ENCODE measurements at places on chromosomes 2 and 18.

DNA sequence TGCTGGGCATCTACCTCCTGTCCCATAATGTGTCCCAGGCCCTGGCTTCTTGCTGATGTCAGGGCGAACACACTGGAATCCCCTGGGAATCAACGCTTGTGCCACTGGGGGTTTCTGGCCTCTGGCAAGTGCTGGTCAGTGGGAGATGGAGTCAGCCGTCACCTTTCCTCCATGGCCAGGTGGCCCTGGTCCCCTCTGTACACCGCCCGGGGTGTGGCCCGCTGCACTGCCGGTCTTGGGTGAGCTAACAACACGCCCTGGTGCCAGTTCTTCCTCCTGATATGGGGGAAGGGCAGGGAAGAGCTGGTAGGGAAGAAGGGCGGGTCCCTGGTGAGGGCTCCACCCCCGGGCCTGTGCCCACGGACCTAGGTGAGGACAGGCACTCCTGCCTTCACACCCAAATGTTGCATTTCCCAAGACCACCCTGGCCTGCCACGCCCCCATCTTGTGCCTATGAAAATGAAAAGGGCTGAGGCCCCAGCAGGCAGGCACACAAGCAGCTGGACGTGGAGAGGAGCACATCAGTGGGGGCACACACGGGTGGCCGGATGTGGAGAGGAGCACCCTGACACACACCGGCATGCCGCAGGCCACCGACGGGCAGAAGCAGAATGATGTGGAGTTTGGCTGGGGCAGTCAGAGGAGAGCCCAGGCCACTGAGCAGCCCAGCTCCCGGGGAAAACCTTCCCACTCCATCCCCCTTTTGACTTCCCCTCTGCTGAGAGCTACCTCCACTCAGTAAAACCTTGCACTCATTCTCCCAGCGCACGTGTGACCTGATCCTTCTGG, 140.5 kb downstream of the ASB1 start:
- DNase-seq, result no peak

DNA sequence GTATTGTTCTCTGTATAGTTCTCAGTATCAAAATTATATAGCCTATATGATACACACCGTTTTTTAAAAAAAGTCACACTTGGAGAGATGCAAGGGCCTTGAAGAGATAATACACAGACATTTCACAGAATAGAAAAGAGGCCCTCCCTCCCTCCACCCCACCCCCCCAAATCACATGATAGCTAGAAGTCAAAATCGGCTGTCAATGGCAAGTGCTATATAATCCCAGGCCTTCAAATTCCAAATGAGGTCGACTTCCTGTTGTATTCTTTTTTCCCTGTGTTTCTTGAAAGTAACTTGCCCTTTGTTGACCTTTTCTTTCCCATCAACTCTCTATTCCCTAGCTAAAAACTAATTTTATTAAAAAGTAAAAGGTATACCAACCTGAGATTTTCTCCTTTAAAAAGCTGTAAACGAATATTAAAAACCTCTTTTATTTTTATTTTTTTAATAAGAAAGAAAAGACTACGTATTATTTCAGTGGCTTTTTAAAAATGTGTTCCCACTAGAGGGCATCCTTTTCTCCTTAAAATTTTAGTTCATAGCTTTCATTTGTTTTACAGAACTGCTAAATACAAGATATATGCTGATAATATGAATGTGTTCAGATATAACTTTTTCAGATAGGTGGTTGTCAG, 46.6 kb downstream of the KCMF1 start:
- no peak for DNase-seq

GRCh38 chr2:11367170-11367730, 22.8 kb upstream of the ROCK2 start:
- no peak for DNase-seq

DNA sequence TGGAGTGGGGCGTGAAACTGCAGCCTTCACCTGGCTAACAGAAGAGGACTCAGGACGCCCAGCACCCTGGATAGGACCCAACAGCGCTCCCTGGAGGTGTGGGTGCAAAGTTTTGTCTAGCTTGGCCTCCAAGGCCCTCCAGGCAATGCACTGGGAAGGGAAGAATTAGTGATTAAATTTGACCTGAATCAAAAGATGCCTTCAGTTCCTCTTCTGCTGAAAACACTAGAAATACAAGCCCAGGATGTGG, 779 bp upstream of the TRIB2 start:
- peak; percentile 38 for DNase-seq

GRCh38 chr2:100784681-100785080, 35.3 kb upstream of the NPAS2 start:
- no peak for DNase-seq

- peak; percentile 16 for DNase-seq
Measured at GRCh38 chr2:240598311-240598911, 11.9 kb downstream of the CAPN10 start.

GRCh38 chr2:224104668-224105386, 65.7 kb upstream of the SERPINE2 start:
- no peak for DNase-seq

DNA sequence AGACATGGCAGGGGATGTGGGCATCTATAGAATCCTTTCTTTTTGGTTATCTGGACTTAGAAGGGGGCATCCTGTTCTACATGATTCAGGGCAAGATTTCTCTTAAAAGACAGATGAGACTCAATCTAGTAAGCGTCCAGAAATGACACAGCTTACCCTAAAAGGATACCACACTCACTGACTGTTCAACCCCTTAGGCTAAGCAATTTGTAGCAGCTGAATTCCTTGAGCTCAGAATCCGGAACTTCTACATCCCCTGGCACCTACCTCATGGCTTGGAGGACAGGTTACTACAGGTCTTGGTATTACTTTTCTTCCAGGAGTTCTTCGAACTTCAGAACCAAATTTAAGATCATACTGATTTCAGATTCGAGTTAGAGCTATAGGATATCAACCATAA, 138.4 kb downstream of the LAMA3 start:
- DNase-seq, result no peak

GRCh38 chr2:215019521-215020145, 118.8 kb downstream of the ABCA12 start:
- no peak for DNase-seq

DNA sequence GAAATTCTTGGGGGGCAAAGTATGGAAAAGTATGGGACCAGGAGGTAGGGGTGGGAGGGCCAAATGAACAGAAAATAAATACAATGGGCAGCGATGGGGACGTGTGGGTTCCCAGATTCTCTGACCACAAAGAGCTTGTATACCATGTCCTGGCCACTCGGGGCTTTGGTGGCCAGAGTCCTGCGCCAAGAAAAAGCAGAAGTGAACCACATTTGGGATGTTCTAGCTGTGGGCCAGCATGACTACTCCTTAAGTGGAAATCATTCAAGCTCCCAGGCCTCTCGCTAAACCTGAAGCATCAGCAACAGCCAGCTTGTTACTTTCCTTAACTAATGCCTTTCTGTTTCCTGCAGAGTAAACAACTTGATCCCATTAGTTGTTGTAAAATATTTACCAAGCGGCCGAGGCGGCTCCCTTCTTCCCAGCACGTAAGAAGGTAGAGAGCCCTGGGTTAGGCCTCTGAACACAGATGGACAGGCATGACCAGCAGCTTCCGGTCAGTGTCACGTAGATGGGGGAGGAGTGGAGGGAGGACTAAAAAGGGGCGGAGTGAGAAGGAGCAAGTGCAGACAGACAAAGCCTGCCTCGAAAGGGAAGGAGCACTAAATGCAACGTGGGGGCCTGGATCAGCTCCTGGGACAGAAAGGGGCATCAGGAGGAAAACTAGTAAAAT, 88.2 kb downstream of the GALNT14 start:
- DNase-seq, result no peak

DNA sequence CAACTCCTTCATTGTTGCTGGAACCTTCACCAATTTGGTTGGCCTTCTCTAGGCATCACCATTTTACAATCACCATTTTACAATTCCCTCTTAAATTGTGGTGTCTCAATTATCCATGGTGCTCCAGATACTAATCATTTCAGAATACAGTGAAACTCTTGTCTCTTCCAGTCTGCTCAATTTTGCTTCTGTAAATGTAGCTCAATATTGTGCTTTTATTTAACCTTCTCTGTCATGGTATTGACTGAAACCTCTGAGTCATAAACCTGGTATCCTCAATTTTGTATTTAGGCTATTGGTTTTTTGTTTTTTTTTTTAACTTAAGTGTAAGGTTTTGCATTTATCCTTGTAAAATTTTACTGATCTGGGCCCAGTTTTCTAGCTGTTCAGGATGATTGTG, 16.1 kb downstream of the STRADB start:
- no peak for DNase-seq

DNA sequence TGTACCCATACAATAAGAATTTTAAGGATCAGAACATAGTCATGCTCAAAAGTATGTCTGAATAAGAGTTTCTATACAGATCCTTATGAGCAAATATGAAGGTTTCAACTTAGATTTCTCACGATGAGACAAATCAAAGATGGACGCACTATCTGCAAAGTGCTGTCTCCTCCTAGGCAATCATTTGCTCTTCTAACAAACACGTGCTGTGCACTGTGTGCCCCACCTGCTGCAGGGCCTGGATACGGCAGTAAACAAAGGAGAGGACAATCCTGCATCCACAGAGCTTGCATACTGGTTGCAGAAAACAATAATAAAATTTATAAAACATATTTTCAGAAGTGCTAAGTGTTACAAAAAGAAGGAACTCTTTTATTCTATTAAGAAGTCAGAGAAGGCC, 39.9 kb upstream of the KIDINS220 start:
- no peak for DNase-seq

DNA sequence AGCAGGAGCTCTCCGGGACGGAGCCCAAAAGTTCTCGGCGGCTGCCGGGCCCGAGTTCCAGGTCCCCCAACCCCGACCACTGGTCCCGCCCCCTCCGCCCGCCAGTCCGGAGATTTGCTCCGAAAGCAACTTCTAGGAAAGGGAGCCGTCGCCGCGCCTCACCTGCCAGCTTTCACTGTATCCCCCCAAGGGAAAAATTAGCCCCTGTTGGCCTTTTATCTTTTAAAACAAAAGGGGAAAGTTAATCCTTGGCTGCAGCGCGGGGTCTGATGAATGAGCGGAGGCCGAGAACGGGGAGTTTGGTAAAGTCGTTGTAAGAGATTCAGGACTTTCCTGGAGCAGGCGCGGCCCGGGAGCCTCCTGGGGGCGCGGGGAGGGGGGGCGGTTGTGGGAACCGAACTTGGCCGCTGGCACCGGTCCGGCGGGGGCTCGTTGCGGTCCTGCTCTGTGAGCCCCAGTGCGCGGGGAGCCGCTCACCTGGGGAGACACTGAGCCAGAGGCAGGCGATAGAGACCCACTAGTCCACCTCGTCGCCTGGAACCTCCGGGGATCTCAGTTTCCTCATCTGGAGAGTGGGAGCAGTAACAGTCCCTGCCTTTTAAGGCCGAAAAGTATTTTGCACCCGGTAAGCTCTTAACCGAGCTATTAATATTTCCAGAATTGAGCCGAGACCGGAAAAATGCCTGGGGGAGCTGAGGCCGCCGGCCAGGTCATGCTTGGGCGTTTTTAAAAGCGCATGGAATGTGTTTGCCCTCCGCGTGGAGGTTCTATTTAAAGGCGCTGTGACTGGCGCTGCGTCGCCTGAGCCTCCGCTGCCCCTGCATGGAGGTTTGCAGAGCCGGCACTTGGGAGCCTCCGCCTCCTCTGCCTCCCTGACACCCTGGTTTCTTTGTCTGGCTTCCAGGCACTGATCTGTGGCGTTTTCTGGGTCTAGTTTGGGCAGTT, 1.1 kb downstream of the EFHD1 start:
- DNase-seq, result no peak

DNA sequence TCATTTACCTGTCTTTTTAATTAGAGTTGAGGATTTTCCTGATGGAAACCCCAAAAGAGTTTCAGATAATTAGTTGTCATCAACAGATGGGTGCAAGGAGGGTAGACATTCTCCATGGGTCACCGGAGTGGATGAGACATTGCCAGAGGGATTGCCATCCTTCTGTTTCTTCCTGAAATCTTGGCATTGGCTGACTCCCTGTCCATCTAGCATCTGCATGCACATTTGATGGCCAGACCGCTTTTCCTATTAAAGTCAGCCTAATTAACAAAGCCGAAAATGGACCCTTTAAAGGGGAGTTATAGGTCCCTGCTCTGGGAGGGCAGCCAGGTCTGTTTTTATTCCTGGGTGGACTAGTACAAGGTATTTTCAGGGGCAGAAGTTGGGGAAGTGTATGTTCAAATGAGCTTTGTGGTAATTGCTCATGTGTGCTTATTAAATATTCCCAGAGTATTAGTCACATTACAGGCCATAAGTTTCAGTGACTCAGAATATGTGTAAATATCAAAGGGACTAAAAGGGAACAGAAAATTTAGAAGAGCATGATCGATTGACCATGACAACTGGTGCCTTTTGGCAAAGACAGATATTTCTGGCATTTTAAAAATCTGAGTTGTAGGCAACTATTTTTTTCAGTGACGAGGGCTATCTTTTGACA, 209.8 kb downstream of the PHLPP1 start:
- DNase-seq, result no peak

- DNase-seq, result no peak
Measured at GRCh38 chr2:220445429-220446105, 818.1 kb downstream of the SLC4A3 start.

DNA sequence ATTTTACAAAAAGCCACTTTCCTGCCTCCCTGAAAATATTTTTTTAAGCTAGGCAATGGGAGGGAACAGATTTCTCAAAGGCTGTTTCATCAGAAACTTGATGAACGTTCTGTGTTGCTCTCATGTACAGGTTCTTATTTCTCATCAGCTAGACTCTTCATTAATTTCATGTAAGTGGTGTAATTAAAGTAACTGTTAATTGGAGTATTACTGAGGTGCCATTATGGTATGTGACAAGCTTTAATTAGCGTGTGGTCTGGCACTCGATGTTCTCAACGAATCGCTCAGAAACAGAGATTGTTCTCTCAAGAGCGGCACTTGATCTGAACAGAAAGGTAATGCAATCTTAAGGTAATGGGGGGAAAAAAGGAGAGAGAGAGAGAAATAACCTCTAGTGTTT, 81.9 kb upstream of the MYCN start:
- DNase-seq, result no peak

- DNase-seq, result no peak
Measured at GRCh38 chr2:85088921-85089320, 44.3 kb upstream of the TCF7L1 start.

GRCh38 chr2:225025917-225026571, 16.2 kb downstream of the DOCK10 start:
- no peak for DNase-seq

DNA sequence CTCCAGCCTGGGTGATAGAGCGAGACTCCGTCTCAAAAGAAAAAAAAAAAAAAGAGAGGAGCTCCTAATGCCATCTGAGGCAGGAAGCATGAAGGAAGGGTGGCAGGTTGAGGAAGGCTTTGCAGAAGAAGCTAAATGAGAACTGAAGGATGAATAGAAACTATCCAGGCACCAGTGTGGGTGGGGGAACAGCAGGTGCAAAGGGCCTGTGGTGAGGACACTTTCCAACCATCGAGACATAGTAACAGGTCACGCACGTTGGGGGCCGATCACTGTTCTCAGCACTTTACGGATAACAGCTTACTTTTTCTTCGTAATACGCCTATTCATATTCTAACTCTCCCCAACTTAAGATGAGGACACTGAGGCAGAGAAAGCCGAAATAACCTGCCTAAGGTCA, 58.4 kb downstream of the NGEF start:
- DNase-seq, result no peak

GRCh38 chr2:239268549-239268948, 132.3 kb downstream of the HDAC4 start:
- no peak for DNase-seq

All from mesothelial cell of epicardium (in vitro differentiated cells).